Hair follicle dermal papilla cell (primary cell): ENCODE measurements at places on chromosomes 1 and 21. TPM values are rescaled to one million over a fixed set of nuclear protein-coding genes. Genes with fewer than 3 reads are reported as not detected.

The CFH gene
- 27.4 and 59.4 TPM in 2 replicates for total RNA-seq

The DENND2D gene
- total RNA-seq: 5.5 and 10.0 TPM in 2 replicates

The UQCRHL gene
- total RNA-seq: 0.36 and 0.81 TPM in 2 replicates

The PRKAA2 gene
- total RNA-seq: 2.2 and 2.6 TPM in 2 replicates

The FNDC10 gene
- total RNA-seq: 2.4 and 2.6 TPM in 2 replicates

The RNF220 gene
- total RNA-seq: 59.3 and 69.8 TPM in 2 replicates

The HSPA6 gene
- under 0.01 TPM in 1 of 2 replicates, not detected in the other for total RNA-seq
